ENCODE measurements at places on chromosomes 5 and 9. TPM values are rescaled to one million over a fixed set of nuclear protein-coding genes. Genes with fewer than 3 reads are reported as not detected.

PFN3 gene
- not detected for total RNA-seq

FYB1 gene
- 8.1 TPM for total RNA-seq

GMCL2 gene
- not detected for total RNA-seq

LCN12 gene
- total RNA-seq, result 9.8 TPM

TNPO1 gene
- 73.8 TPM for total RNA-seq

ARL14EPL gene
- total RNA-seq, result not detected

PCA3 gene
- not detected for total RNA-seq

LRRC70 gene
- total RNA-seq, result 2.5 TPM

HTR4 gene
- 8.2 TPM for total RNA-seq

ZNG1C gene
- 15.7 TPM for total RNA-seq

SLC27A6 gene
- total RNA-seq, result 46.3 TPM

WDR38 gene
- total RNA-seq, result not detected

DNA sequence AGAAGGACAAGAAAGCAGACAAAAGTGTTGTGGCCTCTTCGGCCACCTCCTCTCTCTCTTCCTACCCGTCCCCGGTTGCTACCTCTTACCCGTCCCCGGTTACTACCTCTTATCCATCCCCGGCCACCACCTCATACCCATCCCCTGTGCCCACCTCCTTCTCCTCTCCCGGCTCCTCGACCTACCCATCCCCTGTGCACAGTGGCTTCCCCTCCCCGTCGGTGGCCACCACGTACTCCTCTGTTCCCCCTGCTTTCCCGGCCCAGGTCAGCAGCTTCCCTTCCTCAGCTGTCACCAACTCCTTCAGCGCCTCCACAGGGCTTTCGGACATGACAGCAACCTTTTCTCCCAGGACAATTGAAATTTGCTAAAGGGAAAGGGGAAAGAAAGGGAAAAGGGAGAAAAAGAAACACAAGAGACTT is 2.4 kb downstream of the EGR1 start:
- DNase-seq, result no peak

DNA sequence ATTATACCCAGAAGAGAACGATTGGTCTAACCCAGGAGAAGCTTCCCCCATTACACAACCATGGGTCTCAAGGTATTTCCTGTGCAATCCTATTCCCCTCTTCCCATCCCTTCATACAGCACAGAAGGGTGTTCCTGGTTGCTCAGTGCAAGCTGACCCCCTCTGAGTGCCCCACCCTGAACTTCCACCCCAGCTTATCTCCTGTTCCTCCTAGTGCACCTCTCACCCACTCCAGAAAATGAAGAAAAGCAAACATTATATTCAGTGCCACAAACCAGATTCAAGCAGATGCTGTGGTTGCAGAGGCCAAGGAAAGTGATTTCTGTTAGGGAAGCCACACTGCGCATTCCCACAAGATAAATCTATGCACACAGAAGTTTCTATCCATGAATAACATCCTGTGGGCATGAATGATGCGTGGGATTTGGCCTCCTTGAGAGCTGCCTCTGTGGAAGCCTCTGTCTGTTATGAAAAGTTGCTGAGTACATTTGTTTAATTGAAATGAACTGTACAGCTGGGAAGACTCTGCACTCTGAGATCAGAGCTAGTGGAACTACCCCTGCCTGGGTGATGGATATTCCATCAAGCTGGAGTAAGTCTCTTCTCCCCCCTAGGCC is 2.2 kb upstream of the OR2S2 start:
- no peak for DNase-seq

DNA sequence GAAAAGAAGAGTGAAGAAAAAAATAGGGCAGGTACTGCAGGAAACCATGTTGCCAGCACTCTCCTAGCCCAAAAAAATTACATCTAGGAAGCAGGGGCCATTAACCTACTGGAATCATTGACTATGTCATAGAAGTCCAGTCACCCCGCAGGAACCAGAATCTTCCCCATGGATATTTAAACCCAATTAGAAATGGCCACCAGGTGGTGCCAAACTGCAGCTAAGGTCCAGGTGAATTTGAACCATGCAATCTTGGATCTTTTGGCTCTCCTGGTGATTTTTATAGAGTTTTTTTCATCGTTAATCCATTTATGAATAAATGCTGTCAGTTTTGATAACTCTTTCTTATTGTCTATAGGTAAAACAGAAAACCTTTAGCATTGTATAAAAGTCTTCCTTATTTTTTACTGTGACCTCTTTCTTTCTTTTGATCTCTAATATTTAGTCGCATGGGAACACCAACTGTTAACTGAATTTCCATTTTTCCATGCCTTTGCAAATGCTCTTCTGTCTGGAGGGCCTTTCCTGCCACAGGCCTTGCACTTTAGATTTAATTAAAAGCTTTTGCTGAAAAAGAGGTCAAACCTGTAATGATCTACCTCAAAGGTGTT is 147.5 kb upstream of the FGF10 start:
- no peak for DNase-seq

- DNase-seq, result no peak
Measured at GRCh38 chr5:37316027-37316426, 54.9 kb downstream of the NUP155 start.

DNA sequence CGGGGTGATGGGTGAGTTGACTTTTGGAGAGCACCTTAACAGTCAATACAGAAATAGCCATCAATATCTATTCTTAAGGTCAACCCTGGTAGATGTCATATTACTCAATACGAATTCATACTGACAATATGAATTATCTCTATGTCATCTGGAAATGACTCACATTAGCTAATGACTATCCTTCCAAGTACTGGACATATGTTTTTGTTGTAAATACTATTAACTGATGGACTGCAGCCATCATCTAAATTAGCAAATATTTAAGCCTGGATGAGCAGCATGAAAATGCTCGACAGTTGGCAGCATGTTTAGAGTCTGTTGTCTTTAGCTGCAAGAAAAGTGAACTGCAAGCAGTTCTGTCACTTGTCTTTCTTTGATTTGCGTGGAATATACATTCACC is 19.6 kb upstream of the ISOC1 start:
- no peak for DNase-seq

- no peak for DNase-seq
Measured at GRCh38 chr5:1748845-1749244, 50.8 kb downstream of the MRPL36 start.

GRCh38 chr5:173926359-173926758 is 38.2 kb downstream of the CPEB4 start:
- DNase-seq, result no peak

GRCh38 chr9:37300620-37301019 is 121.9 kb upstream of the GRHPR start:
- no peak for DNase-seq

GRCh38 chr9:133861692-133862091 is 123.5 kb upstream of the SARDH start:
- DNase-seq, result no peak

GRCh38 chr5:97046270-97046982 is 96.0 kb downstream of the LIX1 start:
- no peak for DNase-seq

DNA sequence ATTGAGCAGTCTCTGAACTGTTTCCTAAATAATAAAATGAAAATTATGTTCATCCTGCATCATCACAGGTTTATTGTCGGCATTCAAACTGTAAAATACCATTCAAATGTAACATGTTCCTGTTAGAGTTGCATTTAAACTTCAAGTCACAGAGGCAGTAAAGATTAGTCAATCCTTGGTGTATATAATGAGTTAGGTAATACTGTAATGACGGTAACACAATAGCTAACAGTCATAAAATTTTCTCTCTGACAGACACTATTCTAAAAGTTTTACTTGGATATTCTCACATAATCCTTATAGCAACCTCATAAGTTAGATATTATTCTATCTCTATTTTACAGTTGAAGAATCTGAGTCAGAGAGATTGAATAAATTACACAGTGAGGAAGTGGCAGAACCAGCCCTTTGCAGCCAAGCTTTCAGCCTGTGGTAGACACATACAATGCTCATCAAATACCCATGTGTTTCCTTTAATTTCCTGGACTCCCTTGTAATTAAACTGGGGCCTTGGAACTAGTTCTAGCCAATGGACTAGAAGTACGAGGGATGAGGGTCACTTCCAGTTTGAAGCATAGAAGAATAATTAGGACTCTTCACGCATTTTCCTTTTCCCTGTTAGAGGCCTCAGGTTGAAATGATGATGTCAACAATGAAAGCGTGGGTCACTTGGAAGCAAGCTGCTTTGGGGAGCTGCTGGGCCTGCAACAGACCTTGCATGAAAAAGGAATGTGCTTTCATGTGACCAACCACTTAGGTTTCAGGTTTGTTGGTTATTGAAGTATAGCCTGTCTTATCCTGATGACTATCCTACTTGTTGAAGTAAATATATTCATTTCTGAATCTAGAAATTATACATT is 12.3 kb upstream of the CAST start:
- no peak for DNase-seq

GRCh38 chr5:113434889-113435288 is at the start of gene TSSK1B:
Gene TSSK1B (minus strand): TSS chr5:113434989. CDS start chr5:113434839, 150 bp downstream.
- peak; percentile 26 for DNase-seq

GRCh38 chr5:178350361-178351220 is 118.0 kb upstream of the PHYKPL start:
- no peak for DNase-seq

DNA sequence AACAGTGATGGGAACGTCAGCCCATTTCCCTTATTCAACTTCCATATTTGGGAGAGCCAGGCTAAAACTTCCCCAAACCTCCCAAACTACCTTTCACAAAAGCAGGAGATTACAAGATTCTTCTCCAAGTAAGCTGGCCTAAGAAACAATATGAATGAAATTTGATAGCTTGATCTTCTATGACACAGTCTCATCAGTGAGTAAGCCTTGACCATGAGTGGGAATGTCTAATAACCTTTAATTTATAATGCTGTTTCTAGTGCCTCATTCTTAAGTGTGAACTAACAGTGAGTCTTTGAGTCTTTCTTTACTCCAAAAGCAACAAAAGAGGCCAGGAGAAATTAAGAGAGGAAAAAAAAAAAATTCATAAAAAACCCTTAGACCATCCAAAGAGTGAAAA is 1379.9 kb downstream of the EFNA5 start:
- DNase-seq, result no peak

DNA sequence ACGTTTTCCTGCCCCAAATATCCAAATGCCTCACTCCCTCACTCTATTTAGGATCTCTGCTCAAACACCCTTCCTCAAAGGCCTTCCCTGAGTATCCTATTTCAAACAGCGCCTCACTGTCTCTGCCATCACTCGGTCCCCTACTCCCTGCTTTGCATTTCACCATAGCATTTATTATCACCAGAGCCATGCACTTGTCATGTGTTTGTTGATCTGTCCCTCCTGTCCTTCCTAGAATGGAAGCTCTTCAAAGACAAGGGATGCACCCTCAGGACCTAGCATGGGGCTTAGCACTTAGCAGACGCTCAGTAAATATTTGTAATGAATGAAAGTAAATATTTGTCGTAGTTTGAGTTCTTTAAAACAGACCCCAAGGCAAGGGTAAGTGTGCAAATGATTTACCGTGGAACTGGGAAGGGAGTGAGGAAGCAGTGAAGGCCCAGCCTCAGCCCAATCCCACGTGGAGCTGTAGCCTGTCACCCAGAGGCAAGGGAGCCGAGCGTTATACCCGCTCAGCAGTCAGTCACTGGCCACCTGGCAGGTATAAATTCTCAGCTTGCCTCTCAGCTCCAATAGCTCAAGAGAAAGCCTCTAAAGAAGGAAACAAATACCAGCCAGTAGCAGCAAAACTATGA is 97.7 kb upstream of the KIF2A start:
- DNase-seq, result no peak

DNA sequence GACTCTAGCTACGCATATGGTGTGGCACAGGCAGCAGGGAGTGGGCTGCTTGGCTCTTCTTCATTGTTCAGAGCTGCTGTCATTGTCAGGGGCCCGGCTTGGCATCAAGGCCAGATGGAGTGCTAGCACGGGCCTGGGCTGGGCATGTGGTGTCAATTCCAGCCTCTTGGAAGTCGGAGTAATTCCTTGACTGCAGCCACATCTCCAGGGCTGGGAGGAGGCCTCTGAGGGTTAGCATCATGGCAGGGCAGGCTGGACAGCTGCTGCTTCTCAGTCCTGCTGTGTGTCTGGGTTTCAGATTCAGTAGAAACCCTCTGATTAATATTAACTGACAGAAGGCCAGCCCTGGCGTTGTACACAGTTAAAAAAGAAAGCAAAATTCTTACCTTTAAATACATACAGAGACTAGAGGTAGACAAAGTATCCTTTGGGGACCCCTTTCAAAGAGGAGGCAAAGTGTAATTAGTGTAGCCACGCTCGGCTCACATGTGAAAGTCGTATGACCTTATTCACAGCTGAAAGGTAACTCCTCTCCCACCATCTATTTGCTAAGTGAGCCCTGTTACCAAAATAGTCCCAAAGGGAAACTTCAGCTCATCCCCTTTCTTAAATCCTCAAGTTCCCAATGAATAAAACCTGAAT is 126.4 kb downstream of the DOCK2 start:
- DNase-seq, result no peak

DNA sequence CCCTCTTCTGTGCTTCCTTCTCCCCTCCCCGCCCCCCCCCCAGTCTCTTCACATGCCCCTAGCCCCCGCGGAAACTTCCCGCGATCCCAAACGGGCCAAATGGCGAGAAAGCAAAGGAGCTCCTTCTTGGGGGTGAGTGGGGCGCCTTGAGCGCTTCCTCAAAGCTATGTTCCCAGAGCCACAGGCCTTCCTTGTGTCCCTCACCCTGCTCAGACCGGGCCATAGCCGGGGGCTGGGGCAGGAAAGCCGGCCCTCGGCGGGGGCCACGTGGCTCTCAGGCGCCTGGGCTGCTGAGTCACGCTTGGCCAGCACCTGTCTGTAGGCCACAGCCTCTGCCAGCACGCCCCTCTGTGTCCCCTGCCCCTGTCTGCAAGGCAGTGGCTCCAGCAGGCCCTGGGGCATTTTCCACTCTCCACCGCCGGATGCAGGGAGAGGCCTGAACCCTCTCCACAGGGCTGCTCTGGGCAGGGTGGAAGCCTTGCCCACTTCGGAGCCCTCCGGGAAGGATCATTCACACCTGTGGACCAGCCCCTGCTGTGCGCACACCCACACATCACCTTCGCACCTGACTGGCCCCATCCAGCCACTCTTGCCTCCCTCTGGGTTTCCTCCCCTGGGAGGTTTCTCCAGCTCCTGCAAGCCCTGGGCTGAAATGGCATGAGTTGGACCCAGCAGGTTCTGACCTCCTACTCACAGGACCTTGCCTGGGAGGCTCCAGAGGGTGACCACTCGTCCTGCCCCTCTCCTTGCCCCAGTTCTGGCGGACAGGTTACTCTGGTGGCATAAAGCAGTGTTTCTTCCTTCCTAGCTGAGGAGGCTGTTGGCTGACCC is 1.2 kb upstream of the SQSTM1 start:
- peak; percentile 87 for DNase-seq

DNA sequence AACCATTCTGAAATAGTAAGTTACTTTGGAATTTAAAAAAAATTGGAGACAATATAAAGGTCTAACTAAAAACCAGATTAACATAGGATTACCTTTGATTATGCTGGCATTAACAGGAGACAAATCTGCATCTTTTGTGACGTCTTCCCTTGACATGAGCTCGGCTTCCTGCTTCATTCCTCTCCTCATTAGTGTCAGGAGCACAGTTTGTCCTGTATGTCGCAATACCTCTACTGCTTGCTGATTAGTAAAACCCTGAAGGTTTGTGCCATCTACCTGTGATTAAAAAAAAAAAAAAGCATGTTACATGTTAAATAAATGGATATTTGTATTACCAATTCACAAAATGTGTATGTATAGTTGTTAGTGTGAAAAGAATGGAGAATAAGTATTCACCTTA is 73.7 kb downstream of the MPDZ start:
- no peak for DNase-seq

- DNase-seq, result no peak
Measured at GRCh38 chr9:90830977-90831376, 29.4 kb downstream of the SYK start.
